ENCODE measurements at places on chromosomes 6 and 20.

- no peak for DNase-seq
Observed at GRCh38 chr6:20479526-20479925, 54.7 kb upstream of the CDKAL1 start.

GRCh38 chr6:133891149-133891926, 2.4 kb downstream of the TCF21 start:
- DNase-seq, result no peak

DNA sequence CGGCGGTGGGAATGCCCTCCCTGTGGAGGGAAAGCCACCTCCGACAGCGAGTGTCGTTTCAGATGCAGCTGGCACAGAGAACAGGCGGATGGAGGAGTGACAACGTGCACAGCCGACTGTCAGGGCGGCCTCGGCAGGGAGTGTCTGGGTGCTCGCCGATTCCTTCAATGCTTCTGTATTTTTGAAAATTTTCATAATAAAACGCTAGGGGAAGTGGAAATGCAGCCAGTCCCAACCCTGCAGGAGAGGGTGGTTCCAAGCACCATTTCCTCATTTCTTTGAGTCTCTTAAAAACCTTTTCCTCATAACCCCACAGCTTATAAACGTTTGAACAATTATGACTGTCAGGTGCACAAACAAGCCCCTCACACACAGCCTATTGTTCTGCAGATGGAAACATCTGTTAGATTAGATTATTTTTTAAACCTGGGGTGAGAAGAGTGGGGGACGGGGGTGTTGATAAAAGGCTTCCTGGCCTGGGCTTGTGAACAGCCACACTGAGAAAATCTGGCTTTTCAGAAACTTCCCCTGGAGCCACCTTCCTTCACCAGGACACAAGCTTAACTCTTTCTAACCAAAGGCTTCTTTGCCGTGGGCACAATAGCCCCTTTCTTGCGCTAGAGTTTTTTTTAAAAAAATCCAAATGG, 228.9 kb downstream of the ANKRD60 start:
- DNase-seq, result no peak

DNA sequence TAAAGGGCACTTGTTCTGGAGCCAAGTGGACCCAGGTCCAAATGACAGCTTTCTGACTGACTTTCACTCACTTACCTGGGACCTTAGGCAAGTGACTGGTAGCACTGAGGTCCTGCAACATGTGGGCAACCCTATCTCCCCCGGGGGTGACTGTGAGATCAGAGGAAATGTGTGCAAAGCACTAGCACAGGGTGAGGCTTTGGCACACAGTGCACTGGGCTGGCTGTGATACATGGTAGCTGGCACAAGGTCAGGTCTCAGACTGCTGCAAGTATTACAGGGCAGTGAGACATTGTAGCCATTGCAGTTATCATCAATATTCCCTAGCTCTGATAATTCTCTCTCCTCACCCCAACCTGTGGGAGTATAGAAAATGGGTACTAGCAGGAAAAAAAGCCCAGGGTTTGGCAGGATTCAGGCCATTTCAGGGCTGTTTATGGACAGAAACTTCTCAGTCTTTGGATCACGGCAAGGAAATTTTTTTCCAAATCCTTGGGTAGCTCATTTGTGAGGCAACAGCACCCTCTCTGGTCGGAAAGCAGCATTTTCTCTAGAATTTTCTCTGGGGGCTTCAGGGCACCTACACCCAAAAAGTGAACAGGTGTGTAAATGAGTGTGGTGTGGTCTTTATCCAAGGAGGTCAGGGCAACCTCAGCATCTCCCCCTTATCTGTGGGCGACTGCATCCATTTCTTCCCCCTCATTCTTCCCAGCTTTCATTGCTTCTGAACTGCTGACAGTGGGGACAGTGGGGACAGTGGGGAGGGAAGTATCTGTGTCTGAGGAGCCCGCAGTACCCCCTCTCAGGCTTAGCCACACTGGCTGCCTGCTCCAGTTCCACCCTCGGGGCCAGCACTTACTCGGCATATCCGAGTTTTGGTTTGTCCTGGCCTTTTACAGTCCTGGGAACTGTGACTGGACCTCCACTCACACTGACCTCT, 148.7 kb upstream of the PHACTR3 start:
- DNase-seq, result peak; percentile 0

- DNase-seq, result no peak
Observed at GRCh38 chr6:136945711-136946121, 23.6 kb downstream of the SLC35D3 start.

DNA sequence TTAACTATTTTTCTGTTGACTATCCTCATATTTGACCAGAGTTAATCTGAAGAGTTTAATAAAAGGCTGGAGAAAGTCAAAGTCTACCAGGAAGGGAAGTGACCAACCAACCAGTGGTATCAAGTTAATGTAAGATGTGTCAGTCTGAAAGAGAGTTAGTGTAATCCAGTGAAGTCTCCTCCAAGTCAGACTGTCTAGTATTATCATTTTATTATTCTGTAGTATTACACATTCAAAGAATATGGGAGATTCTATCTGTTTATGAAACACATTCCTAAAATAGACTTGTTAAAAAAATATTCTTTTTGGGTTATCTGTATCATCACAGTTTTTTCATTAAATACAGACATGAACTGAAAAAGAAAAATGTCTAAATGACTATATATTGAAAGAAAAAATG, 194.4 kb downstream of the BTBD9 start:
- no peak for DNase-seq

DNA sequence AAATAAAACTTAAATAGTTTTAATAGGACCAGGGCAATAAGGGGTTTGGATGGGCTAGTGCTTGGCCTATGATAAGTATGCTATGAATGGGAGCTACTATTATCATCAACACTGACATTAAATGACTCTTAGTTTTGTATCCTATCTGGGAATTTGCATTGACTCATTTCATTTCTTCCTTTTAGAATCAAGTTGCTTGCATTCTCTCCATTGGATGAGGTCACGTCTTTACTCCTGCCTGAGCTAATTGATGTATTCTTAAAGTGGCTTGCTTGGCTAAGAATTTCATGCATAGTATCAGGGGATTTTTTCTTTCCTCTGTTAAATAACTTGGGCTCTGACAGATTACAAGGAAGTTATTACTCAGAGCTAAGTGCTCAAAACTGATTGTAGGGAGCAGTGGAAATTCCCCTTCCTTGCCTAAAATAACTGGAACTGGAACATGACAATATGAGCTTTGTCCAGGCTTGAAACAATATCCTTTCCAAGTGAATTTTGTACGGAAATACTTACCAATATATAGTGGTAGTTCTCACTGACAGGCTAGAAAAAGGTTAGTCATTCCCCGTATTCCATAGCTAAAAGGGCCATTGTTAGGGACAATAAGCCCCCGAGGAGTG, 169.9 kb downstream of the BCAS1 start:
- no peak for DNase-seq

DNA sequence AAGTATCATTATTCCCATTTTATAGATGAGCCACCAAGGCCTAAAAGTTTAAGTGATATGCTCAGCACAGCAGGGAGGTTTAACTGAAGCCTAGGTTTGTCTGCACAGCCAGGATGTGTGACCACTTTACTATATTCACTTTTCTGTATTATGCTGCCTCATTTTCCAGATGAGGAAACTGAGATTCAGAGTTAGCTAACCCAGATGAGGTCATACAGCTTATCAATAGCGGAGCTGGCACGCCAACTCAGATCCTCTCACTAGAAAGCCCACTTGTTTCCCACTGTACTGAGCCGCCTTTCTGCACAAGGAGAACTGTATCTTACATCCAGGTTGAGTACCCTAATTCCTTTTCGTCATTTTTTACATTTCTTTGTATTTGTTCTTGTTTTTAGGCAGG, 131.7 kb upstream of the SUPT3H start:
- DNase-seq, result no peak

DNA sequence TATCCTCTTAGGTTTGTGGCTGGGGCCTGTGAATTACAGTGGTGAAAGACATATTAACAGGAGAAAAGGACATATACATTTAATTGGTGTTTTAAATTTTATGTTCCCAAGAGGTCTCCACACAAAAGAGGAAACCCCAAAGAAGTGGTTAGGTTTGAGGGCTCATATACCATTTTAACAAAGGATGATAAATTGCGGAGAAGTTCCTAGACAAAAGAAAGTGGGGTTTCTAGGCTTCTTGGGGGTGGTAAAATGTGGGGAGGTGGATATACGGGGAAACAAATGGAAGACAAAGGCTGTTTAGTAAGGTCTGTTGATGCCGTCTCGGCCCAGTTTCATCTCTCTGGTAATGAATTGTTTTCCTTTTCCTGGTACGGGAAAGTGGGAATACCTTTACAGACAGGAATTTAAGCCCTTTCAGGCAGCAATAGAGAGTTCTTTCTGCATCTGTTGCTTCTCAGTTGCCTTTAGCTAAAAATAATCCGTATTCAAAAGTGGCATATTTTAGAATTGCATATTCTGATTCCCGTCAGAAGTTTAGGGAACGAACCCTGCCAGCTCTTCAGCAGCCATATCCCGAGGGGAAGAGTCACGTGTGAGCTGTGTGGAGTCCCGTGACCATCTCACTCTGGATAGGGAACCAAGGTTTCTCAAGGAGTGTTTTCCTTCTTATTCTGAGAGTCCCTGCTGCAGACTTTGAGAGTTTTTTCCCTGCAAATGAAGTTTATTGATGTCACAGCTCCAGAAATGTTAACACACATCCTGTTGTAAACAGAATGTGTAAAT, 104.4 kb downstream of the RPP40 start:
- no peak for DNase-seq

DNA sequence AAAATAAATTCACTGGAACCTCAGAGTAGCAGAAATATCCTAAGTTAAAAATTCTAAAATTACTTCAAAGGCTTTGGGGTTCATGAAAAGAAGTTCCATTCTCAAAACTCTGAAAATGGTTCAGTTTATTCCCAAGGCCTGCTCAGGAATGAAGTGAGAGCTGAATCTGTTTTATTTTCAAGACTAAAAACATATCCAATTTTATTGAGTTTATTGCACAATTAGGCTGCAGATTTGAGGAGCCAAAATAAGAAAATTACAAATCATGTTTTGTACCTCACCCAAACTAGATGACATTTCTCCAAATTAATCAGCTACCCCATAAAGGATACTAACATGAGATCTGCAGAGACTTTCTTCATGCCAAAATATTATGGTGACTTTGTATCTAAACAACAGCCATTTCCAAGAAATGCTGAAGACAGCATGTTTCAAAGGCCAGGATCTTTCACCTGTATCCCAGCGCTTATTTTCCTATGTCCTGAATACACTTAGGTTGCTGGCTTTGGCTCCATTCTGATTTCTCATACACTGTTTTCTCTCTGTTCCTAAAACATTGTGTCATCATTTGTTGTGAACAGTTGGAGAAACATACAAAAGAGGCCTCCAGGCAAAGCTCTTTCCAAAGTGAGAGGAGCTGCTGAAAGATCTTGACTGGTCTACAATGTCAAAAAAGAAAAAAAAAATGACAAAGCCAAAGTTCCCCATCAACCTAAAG, 85.7 kb upstream of the F13A1 start:
- DNase-seq, result no peak

GRCh38 chr20:63234693-63235398, 859 bp upstream of the BIRC7 start:
- DNase-seq, result no peak

- no peak for DNase-seq
Observed at GRCh38 chr6:129451187-129451586, 258.8 kb downstream of the ARHGAP18 start.

- no peak for DNase-seq
Observed at GRCh38 chr6:22237526-22237925, 59.3 kb downstream of the PRL start.
